ENCODE measurements at places on chromosomes 3 and 15.

GRCh38 chr3:34260271-34261000 lies 462.0 kb downstream of the PDCD6IP start:
- no peak for DNase-seq

DNA sequence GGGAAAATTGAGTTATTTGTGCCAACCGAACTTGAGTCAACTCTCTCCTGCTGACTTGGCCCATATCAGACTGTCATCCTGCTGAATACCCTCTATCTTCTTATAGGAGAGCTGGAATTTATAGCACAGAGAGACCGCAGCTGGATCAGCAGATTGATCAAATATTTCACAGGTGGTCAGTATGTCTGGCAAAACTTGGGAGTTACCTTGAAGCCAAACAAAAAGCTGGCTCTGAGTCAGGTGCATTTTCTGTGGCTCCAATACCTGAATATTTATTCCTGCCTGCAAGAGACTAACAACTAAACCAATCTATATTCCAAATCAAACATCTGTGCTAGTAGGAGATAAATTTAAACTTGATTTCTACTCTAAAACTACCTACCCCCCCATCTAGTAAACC lies 752.1 kb upstream of the ALCAM start:
- no peak for DNase-seq

DNA sequence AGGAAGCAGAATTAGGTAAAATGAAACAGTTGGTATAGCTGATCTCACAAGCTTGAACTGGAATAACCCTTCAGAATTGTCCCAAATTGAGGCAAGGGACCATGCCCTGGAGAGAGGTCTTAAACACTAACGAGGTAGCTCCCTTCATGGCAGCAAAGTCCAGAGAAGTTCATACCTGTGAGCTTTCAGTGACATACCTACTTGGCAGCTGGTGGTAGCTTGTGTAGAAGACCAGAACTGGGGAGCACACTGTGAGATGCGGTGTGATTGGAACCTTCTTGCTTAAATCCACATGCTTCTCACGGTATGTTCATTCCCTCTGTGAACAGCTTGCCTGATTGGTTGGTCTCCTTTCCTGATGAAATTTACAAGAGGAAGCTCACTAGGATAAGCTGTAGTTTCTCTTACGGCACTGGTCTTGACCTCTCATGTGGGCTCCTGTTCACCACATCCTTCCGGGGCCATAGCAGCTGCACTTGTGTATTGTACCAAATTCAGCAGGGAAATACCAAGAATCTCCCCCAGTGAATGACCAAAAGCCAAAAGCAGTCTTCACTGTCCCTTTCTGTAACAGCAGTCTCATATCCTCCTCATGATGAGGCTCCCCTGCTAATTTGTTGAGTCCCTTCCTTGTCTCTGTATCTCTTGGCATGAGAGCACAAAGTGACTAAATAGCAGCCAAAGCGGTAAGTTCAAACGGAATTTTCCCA lies 483.7 kb upstream of the FRG2C start:
- no peak for DNase-seq

GRCh38 chr15:67571648-67572415 lies 29.3 kb downstream of the MAP2K5 start:
- DNase-seq: no peak

DNA sequence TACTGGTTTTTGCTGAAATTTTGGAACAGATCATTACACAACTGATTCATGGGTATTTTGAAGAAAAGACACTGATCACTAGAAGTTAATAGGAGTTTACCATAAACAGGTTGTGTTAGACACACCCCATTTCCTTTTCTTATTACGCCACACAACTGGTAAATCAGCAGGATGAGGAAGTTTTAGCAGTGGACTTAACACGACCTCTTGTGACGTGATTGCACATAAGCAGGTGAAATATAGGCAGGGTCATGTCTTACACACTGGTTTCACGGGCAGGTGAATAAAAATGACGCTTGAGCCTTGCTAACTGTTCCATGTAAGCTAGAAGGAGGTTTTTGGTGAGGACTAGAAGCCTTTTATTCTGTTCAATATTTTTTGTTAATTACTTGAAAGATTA lies 27.1 kb upstream of the TPRG1 start:
- DNase-seq: no peak

GRCh38 chr3:156840826-156841689 lies 14.9 kb downstream of the LEKR1 start:
- no peak for DNase-seq

GRCh38 chr3:120446891-120447668 lies 3.7 kb downstream of the FSTL1 start:
- DNase-seq: no peak

DNA sequence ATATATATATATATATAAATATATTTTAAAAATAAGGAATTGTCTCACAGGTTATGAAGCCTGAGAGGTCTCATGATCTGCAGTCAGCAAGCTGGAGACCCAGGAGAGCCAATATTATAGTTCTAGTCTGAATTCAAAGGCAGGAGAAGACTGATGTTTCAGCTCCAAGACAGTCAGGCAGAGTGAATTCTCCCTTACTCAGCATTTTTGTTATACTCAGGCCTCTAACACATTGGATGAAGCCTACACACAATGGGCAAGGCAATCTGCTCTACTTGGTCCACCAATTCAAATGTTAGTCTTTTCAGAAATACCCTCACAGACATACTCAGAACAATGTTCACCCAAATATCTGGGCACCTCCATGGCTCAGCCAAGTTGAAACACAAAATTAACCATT lies 157.2 kb downstream of the GOLIM4 start:
- no peak for DNase-seq

- no peak for DNase-seq
Measured at GRCh38 chr15:59825901-59826300, 136.8 kb upstream of the BNIP2 start.

DNA sequence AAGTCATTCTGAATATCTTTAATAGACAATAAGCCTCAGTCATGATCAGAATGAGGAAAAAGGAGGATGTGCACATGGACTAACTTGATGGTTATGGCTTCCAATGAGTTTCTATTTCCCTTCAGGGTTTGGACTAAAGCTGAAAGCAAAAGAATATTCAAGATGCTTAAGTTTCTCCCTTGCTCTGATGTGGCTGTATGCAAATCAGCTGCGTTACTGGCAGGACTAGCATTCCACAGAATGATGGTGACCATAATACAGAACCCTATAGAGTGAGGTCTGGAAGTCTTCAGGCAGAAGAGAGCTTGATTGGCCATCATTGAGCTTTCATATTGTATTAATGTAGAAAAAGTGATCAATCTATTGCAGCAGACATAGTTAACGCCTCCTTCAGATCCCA lies 466.0 kb downstream of the NLGN1 start:
- DNase-seq: no peak

DNA sequence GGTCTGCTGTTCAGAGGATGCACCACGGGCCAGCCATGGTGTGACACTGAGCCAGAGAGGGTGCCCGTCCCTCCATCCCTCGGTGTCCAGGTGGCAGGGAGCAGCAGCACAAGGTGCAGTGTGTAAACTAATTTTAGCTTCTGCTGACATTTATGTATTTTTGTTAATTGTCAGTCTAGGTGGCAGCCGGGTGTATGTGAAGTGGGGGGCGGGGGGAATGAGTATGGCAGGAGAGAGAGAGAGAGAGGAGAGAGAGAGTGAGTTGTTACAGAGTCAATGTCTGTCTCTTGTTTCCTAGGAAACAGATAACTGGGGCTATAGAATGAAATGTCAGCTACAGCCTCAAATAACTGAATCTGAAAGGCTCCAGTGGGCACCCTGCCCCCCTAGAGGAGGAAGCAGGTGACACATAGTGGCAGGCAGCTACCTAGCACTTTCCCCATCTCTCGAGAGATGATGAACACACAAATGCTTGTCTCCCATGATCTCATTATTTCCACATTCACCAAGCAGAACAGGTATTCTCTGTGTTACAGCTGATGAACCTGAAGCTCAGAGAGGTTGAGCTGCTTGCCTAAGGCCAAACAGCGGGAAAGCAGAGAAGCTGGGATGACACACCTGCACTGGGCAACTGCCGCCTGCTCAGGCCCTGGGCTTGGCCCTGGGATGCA lies 24.7 kb downstream of the RASGRF1 start:
- no peak for DNase-seq

DNA sequence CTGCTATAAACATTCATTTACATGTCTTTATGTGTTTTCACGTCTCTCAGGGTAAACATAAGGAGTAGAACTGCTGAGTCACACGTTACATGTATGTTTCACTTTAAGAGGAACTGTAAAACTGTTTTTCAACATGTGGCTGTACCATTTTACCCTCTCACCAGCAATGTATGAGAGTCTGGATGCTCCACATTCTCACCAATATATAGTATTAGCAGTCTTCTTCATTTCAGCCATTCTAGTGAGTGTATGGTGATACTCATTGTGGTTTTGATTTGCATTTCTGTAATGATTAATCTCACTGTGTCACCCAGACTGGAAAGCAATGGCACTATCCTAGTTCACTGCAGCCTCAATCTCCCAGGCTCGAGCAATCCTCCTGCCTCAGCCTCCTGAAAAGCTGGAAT lies 37.1 kb downstream of the PHC3 start:
- DNase-seq: no peak

- no peak for DNase-seq
Measured at GRCh38 chr3:171688002-171688401, 122.3 kb downstream of the PLD1 start.

- no peak for DNase-seq
Measured at GRCh38 chr15:76208084-76208785, 103.0 kb downstream of the ETFA start.

- DNase-seq: no peak
Measured at GRCh38 chr15:79481793-79482192, 49.7 kb downstream of the MINAR1 start.

GRCh38 chr3:114847564-114847963 lies 299.5 kb downstream of the ZBTB20 start:
- DNase-seq: no peak

DNA sequence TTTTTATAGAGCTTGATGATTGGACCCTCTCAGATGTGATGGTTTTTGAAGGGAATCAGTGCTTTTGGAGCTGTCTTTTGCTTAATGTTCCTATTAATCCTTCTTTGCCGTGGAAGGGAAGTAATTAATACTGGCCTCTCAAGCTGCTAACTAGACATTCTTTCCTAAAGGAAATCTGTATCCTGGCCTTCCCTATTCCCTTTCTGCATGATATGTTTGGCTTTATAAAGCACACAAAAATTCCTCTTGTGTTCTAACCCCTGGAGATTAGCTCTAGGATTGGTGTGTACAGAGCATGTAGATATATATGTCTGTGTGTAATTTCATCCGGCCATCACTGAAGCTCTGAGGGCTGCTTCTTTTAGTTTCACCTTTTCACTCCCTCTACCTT lies 6.9 kb downstream of the ATXN7 start:
- DNase-seq: no peak

GRCh38 chr15:92200891-92201290 lies 192.8 kb upstream of the ST8SIA2 start:
- DNase-seq: no peak

DNA sequence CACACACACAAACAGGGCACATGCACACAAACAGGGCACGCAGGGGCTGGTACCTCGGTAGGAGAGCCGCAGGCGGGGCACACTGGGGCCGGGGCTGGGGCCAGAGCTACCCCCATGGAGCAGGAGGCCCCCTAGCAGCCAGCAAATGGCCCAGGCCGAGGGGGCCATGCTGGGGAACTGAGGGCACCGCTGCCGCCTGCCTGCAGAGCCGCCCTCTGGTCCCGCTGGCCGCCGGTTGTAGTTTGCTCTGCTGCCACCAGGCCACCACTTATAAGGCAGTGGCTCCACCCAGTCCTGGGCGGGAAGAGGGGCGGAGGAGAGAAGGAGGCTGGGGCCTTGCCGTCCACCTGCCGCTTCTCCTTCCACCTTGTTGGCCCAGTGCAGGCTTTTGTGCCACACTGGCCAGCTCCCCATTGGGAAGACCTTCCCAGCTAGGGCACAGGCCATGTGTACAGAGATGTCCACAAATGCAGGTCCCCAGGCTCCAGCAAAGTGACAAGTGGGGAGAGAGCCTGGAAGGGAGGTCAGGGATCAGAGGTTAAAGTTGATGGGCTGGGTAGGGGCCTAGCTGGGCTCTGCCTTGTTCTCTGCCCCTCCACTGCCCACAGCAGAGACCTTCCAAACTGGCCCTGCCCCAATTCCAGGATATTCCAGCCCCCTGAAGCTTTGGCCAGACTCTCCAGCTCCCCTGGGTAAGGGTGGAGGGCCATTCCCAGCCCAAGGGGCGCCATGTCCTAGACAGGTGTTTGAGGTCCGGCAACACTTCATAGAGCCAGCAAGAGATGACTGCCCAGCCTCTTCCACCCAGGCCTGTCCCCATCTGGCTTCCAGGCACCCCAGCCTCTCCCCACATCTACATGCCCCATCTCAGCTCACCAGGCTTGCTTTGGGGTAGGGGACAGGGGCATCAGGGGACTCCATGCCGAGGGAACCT lies at the start of gene SEMA3G:
SEMA3G (minus strand) TSS at position 244 of the 934 bp plus-strand sequence; CDS start at position 168, 76 bp downstream.
- DNase-seq: peak; percentile 20

- no peak for DNase-seq
Measured at GRCh38 chr3:133877221-133877620, 18.5 kb downstream of the RAB6B start.

DNA sequence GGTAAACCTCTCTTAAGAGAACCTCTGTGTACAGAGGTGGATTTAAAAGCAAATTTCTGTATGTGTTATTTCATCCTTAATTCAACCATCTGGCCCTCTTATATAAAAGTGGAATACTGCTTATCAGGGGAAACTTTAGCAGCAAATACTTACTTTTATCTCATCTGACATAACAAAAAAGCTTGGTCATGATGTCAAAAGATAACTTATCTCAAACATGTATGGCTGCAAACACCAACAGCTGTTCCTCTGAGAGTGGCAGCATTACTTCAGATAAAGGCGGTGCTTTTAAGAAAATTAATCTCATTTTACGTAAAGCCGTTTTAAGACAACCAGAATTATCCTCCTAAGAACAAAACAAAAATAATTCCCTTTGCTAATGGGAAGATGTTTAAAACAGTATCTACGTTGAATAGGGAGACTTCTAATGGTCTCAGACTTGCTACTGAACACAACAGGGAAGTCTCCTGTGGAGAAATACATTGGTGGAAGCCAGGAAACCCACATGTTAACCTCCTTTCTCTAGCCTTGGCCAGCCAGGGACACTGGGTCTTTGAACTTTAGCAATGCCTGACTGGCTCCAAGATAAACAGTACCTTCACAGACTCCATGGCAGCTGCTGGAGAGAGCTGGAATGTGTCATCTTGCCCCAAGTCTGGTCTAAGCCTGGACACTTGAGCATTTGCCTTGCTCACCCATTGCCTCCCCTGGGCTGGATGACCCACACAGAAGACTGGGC lies 18.1 kb downstream of the ARRDC4 start:
- DNase-seq: no peak

GRCh38 chr3:153171918-153172317 lies 9.9 kb downstream of the RAP2B start:
- no peak for DNase-seq

GRCh38 chr3:38133557-38134405 lies 3.1 kb downstream of the ACAA1 start:
- DNase-seq: no peak
